Germinal center (tissue), 1 donor: ENCODE measurements at places on chromosomes 5 and 9.
A peak's percentile ranks its signal among the peaks of the same experiment; 100 is the strongest.

- DNase-seq = no peak
Observed at GRCh38 chr5:17235731-17236330, 18.4 kb downstream of the BASP1 start.

DNA sequence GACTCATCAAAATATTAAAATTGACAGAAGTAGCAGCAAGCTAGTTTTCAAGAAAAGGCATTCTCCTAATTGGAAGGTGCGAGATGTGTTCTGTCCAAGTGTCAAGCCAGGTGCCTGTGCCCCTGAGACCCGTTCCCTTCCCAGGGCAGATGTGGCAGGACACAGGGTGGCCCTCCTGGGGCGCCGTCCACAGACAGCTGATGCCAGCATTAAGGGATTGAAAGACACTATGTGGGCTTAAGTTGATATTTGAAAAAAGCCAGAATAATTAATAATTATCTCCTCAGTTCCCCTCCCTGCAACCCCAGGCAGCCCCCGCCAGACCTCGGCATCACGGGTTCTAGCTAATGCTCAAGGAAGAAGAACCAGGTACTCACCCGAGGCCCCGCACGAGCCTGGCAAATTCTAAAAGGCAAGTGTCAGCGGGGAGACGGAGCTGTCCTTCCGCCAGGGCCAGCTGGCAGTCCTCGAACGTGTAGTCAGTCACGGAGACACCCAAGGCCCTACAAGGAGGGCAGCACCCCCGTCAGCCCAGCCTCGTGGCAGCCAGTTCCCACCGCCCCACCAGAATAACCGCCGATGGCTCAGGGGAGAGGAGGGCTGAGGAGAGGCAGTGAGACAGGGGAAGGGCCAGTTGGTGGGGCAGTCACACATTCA lies 29.1 kb upstream of the SLC6A3 start:
- no peak for DNase-seq

DNA sequence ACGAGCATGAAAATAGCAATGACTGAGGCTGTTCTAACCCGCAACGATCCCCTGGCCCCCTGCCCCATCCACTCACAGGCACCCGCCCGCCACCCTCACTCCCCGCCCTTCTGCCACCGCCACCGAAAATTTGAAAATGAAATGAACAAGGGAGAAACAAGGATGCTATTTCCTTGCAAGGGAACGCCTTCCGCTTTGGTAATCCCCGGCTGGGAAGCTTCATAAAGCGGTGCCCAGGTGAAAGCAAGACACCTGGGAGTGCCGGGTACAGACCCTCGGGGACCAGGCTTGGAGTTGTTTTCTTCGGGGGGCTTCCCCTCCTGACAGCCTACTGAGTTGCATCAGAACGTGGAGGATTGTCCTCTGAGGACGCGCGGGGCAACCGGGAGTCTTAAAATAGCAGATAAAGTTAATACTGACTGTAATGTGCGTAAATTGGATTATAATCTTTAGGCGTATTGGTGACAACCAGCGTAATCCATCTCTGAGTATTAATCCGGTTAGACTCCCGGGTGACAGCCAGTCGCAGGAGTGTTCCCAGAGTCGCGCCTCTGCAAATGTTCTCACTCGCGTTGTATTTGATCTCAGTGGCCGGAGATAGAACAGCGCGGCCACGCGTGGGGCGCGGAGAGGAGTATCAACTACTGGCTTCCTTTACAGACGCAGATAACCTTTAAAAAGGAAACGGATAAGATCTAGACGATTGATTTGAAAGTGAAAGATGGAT lies 885 bp upstream of the MLLT3 start:
- DNase-seq = peak; percentile 10

- DNase-seq = peak; percentile 44
Observed at GRCh38 chr9:15211160-15211814, 95.7 kb downstream of the TTC39B start.

GRCh38 chr5:120446068-120446492 lies 18.0 kb upstream of the PRR16 start:
- DNase-seq = no peak

DNA sequence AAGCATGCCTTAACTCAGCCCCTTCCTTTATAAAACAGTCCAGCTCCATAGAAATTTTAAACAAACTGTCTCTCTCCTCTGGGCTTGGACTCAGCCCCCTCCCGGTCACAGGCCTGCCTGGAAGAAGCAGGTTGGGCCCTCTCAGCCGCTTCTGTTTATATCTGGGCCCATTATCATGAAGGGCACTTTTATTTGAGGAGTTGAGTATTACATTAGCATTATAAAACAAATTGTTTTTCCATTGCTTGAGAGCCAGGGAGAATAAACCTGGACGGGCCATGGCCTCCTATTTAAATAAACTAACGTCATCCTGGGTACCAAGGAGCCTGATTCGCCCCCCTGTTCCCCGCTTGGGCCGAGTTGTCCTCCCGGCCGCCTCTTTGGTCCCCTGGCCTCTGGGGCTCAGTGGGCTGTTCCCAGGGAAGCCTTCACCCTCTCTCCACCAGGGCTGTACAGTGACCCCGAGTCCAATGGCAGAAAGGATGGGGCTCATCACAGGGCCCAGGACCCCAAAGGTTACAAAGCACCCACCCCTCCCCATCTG lies 13.2 kb downstream of the IRX2 start:
- no peak for DNase-seq

- DNase-seq = no peak
Observed at GRCh38 chr5:127615916-127616315, 33.0 kb upstream of the CTXN3 start.

DNA sequence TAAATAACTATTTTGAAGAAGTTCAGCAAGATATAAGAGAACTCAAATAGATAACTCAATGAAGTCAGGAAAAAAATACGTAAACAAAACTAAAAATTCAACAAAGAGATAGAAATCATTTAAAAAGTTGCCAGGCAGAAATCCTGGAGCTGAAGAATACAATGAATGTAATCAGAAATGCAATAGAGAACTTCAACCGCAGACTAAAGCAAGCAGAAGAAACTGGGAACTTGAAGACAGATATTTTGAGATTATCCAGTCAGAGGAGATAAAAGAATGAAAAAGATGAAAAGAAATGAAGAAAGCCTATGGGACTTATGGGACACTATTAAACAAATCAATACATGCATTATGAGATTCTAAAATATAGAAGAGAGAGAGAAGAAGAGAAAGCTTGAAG lies 129.1 kb upstream of the LPAR1 start:
- DNase-seq = no peak
